Left lobe of liver (tissue), 2 donors: ENCODE measurements at places on chromosomes 3 and 15. TPM values are rescaled to one million over a fixed set of nuclear protein-coding genes. Genes with fewer than 3 reads are reported as not detected.

- no peak for DNase-seq
Measured at GRCh38 chr3:31546162-31546561, 13.4 kb downstream of the STT3B start.

Gene KBTBD13
- not detected for total RNA-seq

Gene ZNF106
- total RNA-seq: 20.2 TPM

Gene DISP2
- total RNA-seq: 0.25 TPM
